ENCODE measurements at places on chromosomes 5 and 9.

- no peak for DNase-seq
Observed at GRCh38 chr5:167657016-167657415, 634.4 kb upstream of the WWC1 start.

- DNase-seq: no peak
Observed at GRCh38 chr5:166281433-166281832, 2010.0 kb upstream of the WWC1 start.

DNA sequence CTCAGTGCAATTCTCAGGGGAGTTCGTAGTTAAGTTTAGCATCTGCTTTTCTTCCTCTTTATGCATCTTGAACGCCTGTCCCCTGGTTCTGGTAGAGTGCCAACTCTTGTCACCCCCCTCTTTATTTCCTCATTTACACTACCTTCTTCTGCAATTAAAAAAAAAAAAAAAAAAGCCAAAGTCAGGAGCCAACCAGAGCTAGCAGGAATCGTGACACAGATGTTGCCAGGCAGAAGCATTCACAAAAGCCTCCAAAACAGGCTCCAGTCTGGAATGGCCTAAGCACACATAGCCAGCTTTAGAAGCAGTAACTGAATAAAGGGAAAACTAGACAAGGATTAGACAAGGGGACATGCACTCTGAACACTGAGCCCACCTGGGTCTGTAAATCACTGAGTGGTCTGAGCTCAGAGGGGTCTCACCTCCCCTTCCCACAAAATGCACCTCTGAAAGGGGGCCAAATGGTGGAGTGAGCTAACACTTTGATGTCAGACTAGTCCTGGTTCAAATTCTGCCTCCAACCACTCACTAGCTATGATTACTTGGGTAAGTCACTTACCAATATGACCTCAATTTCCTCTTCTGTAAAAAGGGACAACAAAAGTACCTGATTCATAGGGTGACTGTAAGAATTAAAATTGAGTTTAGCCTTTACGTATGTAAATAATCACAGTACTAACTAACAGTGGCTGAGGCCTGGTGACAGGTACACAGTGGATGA, 2.0 kb downstream of the CD74 start:
- DNase-seq: peak; percentile 23

- DNase-seq: peak; percentile 65
Observed at GRCh38 chr9:32579706-32580331, 6.9 kb upstream of the NDUFB6 start.

DNA sequence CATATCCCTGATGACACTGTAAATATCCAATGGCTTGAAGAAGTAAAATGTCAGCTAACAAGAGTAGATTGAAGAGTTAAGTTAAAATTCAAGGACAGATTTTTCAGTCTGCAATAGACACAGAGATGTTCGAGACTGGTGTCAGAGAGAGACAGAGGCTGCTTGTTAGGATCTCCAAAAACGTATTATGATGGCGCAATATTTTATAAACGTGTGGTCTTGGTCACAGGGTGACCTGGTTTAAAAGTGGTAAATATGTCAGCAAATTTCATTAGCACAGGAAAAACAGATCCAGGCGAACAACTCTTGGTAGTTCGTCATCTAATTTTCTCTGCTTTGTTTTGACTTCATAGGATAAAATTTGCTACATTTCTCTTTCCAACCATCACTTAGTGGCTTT, 317.4 kb downstream of the MCTP1 start:
- DNase-seq: no peak

- no peak for DNase-seq
Observed at GRCh38 chr9:18459962-18460584, 13.9 kb upstream of the ADAMTSL1 start.

GRCh38 chr9:35446012-35446411, 43.9 kb upstream of the RUSC2 start:
- no peak for DNase-seq

DNA sequence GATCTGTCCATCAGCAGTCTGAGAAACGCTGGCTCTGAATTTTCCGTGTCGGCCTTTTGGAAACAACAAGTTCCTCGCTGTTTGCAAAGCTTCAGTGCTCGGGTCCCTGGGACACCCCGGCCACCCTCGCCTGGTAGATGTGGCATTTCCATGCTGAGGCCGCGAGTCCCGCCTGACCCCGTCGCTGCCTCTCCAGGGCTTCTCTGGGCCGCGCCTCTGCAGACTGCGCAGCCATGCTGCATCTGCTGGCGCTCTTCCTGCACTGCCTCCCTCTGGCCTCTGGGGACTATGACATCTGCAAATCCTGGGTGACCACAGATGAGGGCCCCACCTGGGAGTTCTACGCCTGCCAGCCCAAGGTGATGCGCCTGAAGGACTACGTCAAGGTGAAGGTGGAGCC, 4.7 kb downstream of the NTNG2 start:
- DNase-seq: no peak

GRCh38 chr5:59249726-59250125, 643.8 kb downstream of the PDE4D start:
- no peak for DNase-seq

DNA sequence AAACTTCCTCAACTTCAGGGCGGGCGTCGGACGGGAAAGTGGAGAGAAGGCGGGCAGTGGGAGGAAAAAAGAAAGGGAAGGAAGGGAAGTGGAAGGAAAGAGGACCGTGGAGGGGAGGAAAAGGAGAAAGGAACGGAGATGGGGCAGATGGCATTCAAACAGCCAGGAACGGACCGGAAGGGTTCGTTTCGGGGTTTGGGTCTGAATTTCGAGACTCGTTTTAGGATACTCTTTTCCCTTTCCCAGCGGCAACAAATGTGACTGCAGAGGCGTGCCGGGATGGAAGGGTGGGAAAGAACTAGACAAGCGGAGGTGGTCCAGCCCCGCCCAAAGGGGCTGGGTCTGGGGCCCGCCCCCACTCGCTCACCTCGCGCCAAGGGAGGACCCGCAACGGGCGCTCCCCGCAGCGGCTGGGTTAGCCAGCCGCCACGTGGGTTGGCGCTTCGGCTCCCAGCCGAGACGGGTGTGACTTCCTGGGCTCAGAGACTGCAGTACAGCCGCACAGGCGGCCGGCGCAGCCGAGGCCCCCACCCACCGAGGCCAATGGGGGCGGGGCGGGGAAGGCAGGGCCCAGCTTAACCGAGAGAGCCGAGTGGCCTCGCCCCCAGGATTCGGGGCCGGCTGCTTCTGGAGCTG, 2.7 kb downstream of the VCAN start:
- peak; percentile 10 for DNase-seq

- DNase-seq: no peak
Observed at GRCh38 chr5:73938280-73938937, 312.4 kb downstream of the ARHGEF28 start.

- no peak for DNase-seq
Observed at GRCh38 chr5:57488215-57488955, 5.8 kb upstream of the ACTBL2 start.

- no peak for DNase-seq
Observed at GRCh38 chr9:109449036-109449798, 48.9 kb downstream of the PTPN3 start.

- no peak for DNase-seq
Observed at GRCh38 chr5:147508711-147509040, 1.2 kb downstream of the DPYSL3 start.

GRCh38 chr9:133573791-133574515, 35.2 kb downstream of the FAM163B start:
- no peak for DNase-seq

DNA sequence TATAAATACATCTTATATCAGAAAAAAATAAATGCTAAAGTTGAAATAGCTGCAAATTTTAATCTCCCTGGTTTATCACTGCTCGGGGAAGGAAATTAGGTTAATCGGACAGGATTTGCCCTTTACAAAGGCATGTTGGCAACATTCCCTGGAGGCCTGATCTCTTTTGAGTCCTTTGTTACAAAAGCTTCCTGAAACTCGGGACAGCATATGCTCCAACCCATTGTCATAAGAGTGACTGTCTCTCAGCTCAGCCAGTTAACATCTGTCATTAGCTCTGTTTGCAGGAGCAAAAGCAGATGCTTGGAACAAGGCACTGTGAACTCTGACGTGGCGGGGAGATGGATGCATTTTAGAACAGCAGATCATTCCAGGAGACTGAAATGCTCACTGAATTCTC, 80.6 kb downstream of the MYO10 start:
- no peak for DNase-seq

DNA sequence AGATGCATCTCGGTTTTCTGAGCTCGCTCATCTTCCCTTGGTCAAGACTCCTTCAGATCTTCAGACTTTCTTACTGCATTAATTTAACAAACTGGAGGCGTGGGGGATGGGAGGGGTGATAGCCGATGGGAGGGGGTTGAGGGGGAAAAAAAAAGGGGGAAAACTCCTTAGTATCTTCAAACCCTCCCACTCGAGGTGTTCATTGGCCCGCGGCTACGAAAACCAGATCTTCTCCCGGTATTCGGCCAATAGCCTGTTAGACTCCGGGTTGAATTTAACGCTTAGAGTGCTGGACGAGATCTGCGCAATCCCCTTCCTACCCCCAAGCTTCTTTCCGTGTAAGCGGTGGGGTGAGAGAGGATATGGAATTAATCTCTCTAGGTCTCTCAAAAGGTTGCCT, 689 bp upstream of the GLRA1 start:
- DNase-seq: no peak

- no peak for DNase-seq
Observed at GRCh38 chr9:136610426-136610825, 52.3 kb upstream of the EGFL7 start.

- DNase-seq: no peak
Observed at GRCh38 chr5:1477341-1477740, 32.1 kb upstream of the SLC6A3 start.

DNA sequence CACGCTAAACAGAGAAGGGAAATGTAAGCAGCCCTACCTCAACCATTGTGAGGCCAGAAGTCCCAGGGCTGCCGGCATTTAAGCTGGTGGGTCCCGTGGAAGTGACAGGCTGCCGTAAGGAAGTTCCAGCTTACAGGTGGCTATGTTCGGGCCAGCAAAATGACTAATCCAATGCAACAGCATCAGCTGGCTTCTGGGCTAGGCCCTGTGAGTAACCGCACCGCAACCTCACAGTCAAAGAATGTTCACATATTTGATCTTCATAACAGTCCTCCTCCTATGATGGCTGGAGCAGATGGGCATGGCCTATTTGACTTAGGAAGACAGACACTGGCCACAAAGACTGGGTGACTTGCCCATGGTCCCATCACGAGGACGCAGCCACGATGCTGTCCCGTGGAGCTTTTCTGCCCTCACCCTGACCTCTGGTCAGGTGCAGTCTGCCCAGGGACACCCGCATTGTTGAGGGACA, 88.2 kb downstream of the LIFR start:
- no peak for DNase-seq

GRCh38 chr5:175420383-175420782, 23.6 kb downstream of the DRD1 start:
- DNase-seq: no peak

DNA sequence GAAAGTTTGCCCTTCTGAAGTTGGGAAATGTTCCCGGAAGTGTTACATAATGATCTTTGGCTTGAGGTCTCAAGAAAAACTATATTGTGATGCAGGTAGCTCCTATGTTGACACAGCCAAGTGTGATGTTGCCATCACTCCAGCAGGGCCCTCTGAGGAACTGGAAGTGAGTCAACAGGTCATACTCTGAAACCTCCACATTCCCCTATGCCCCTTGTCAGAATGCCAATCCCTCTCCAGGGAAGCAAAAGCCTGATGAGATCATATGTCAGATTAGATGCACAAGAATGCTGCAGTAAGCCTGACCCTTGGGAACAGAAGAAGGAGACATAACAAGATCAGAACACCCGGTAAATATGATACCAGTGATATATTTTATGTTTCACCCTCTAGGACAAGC, 66.8 kb upstream of the ITGA2 start:
- DNase-seq: no peak

GRCh38 chr5:131505237-131505908, 129.7 kb downstream of the RAPGEF6 start:
- DNase-seq: no peak

- no peak for DNase-seq
Observed at GRCh38 chr9:14863402-14863801, 46.8 kb downstream of the FREM1 start.

DNA sequence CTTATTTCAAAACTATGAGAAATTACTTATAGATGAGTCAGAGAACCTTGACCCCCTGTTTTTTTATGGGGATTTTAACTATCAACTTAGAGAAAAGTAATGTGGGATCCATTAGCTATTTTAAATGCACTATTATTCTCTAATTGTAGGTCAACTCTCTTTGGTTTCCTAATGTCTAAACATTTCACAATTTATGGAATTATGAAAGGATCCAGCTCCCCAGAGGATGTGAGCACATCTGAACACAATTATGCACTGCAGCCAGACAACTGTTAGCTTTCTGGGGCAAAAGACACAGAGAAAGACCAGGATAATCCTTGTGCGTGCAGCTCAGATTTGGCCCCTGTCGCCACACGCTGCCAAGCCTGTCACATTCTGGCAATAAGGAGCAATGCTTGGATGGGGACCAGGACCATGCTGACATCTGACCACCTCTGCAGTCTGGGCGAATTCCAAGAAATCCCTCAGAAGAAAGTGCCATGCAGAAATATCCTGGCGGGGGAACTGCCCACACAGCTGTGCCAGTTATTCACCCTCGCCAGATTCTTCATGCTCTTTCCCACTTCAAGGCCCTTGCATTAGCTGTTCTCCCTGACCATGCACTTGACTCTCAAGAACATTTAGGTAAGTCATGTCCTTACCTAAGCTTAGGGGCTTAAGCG, 22.2 kb upstream of the CMBL start:
- no peak for DNase-seq

- peak; percentile 3 for DNase-seq
Observed at GRCh38 chr5:52989025-52989780, at the start of gene ITGA2. TSS of gene ITGA2 (plus strand) at chr5:52989352. CDS start at chr5:52989469, 117 bp downstream.

DNA sequence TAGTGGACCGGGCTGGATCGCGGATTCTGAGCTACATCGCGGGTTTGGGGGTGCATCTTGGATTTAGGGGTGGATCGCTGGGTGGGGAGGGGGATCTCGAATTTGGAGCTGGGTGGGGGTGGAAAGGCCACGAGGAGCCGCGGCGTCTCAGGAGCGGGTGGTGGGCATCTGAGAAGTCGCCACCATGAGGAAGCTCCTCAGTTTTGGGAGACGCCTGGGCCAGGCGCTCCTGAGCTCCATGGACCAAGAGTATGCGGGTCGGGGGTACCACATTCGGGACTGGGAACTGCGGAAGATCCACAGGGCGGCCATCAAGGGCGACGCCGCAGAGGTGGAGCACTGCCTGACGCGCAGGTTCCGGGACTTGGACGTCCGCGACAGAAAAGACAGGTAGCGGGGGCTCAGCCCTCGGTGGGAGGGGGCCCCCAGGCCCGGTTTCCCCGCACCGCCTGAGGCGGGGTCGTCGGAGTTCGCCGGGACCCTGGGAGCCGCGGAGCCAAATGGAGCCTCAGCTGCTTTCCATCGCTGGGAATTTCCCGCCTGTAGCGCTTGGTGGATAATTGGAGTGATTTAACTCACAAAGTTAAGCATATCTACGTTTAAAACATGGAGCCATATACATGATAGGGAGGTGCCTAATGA, 376 bp downstream of the ANKRD18B start:
- DNase-seq: no peak

DNA sequence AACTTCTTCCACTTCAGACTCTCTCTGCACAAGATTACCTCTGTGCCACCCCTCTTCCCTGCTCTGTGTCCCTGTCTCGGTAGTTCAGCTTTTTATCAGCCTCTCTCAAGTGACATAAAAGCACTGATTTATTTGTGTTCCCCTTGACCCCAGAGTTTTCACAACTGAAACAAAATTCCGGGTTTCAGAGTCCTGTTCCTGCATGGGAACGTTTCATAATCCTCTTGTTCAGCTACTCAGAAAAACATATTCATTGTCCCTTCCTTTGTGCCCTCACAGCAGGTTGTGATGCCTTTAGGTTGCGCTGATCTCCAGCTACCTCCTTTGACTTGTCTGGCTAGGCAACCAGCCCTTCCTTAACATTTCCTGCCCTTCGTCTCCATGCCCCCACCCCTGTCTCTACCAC, 13.7 kb upstream of the ITGA1 start:
- DNase-seq: no peak
